ENCODE measurements at places on chromosomes 1 and 21.

GRCh38 chr1:234983564-234984238 is 144.9 kb downstream of the TOMM20 start:
- DNase-seq, result no peak

DNA sequence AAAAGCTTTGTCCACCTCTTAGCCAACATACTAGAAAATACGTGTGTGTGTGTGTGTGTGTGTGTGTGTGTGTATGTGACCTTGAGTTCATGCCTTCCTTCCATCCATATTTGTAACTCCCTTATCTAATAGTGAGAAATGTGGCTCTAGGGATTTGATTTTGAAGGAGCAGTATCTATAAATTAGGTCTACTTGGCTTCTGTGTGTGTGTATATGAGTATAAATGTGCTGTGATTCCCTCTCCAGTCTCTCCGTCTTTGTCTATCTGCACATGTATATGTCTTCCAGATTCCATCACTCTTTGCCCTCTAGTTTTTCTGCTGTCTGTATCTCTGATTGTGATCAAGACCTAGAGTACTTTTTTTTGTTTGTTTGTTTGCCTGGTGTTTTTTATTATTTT is 11.9 kb upstream of the NBL1 start:
- DNase-seq, result no peak

DNA sequence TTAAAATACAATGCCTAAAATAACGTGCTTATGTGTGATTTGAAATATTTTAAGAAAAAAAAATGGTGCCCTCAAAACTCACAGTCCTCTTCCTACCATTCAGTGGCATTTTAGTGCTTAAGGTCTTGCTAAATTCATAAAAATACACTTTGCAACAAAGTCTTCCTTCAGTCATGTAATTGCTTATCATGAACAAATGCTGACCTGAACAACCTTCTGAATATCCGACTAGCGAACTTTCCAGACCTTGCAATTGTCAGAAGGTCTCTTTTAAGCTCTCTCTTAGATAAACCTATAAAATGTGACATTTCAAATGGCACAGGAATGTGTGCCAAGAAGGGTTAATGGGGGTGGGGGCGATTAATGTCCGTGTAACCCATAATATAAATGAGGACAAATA is 858 bp downstream of the BRINP3 start:
- DNase-seq, result no peak

- no peak for DNase-seq
Observed at GRCh38 chr1:101730559-101730958, 266.2 kb downstream of the OLFM3 start.

GRCh38 chr1:216518844-216519627 is 95.8 kb upstream of the USH2A start:
- no peak for DNase-seq

DNA sequence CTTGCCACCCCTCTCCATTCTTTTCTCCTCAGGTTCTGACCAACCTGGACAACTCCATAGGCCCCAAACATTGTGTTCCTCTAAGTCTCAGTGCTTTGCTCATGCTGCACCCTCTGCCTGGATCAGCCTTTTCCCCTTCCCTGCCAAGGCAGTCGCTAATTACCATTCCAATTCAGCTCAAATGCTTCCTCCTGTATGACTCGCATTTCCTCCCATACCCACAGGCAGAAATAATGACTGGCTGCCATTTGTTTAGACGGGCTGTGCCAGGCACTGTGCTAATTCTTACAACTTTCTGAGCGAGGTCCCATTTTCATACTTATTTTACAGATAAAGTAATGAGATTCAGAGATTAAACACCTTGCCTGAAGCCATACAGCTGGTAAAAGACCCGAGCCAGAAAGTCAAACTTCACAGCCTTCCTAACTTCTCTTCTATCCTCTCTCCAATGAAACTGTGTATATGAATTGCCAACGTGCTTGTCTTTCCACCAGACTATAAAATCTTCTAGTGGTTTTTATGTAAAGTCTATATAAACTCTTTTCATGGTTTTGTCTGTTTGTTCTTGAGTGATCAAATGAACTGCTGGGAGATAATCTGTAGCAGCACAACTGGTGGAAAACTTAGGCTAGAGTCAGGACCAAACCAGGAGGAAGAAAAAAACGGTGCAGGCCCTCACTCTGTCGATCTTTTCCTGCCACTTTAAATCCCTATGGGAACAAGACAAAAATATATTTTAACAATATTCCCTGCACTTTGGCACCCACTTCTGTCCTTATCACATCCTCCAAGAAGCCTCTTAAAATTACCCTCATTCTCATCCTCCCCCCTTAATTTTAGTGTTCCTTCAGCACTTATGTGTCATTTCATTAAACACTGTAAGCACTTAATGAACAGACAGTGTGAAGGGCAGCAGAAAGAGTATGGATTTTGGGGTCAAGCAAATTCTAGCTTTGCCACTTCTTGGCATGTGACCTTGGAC is 33.7 kb downstream of the RAB3B start:
- DNase-seq, result no peak

GRCh38 chr1:54163051-54163450 is 10.3 kb upstream of the CDCP2 start:
- no peak for DNase-seq

DNA sequence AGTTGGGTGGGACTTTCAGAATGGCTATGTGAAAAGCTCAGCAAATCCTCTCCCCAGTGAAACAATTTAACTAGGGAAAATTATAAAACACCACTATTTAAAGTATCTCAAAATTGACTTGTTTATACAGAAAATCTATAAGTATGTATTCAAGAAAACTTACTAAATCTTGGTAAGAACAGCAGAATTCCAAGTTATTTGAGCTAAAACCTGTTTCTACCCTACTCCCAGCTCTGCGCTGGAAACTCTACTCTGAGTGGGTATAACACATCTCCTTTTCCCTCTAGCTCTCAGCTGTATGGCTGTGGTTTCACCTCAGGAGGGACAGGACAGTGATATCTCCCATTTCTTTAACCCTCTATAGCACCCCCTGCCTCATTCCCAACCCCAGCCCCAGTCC is 295.2 kb upstream of the POGK start:
- no peak for DNase-seq

GRCh38 chr1:223508796-223509195 is 115.6 kb downstream of the CCDC185 start:
- no peak for DNase-seq

GRCh38 chr21:33642896-33643657 is 776 bp downstream of the ITSN1 start:
- DNase-seq, result no peak

DNA sequence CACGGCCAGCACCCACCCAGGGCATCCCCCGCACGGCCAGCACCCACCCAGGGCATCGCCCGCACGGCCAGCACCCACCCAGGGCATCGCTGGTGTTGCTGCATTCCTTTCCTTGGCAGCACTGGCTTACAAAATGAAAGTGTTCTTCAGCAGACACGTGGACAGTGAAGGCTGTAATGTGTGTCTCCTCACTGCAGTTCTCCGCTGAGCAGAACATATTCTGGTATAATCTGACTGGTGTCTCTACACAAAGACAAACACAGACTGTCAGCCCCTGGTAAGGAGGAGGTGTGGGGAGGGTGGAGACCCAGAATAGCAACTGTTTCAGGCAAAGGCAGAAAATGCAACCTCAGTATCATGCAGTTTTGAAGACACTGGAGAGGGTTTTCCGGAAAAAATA is 7.3 kb downstream of the LYPD8 start:
- no peak for DNase-seq

DNA sequence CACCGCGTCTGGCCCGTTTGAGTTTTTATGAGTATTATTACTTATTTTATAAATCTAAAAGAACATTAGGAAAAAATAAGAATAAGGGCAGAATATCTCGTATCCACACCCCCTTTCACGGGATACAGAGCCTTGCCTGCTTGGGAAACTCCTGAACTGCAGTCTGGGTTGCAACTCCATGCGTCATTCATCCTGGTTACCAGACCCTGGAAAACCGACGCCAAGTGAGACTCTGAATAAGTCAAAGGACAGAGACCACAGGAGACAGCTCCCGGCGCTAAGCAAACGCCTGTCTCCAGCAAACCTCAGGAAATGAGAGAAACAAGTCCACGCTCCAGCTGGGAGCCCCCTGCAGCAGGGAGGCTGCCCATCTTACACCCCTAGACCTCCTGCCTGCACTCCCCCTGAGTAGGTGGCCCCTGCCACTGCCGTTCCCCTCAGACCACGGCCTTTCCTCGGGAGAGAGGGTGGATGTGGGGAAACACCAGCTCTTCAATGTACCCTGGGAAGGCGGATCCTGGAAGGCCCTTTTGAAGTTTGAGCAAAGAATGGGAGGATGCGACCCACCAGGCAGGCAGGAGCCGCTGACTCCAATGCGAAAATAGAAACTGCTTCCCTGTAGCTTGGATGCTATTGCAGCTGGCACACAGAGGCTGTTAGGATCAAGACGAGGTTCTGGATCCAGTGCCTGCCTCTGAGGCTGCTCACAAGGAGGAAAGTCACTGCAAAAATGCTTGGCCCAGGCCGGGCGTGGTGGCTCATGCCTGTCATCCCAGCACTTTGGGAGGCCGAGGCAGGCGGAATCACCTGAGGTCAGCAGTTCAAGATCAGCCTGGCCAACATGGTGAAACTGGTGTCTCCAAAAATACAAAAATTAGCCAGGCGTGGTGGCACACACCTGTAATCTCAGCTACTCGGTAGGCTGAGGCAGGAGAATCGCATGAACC is 37.7 kb upstream of the GPR157 start:
- no peak for DNase-seq

GRCh38 chr1:162023547-162024501 is at the start of gene OLFML2B:
TSS of gene OLFML2B (minus strand) at chr1:162023869. CDS start at chr1:162023430, 439 bp downstream.
- DNase-seq, result peak; percentile 11

DNA sequence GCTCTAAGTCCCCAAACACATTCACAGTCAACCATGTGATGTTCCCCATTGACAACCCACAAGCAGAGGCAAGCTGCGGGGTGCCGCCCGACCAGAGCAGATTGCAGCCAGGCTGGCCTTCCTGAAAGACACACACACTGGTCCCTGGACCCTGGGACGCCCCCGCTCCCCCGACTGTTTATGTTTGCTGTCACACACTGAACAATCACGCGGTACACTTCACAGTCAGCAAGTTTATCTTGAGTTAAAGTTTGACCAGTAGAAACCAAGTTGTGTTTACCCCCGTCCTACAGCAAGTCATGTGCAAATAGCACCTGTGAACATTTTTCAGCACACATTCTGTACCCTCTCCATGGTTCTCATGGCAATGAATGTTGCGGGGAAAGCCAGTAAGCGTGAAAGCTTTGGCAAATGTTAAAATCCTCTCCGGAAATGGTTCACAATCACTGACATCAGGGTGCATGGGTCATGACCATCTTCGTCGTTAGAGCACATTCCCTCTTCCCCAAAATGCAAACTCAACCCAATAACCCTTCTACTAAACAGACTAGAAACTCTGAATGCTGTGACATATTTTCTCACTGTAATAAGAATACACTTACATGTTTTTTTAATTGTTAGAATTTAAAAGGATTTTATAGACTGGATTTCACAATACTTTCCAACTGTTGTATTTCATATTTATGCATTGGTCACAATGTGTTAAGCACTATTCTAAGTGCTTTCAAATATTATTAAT is 33.3 kb upstream of the IRF2BP2 start:
- no peak for DNase-seq

- no peak for DNase-seq
Observed at GRCh38 chr1:1529321-1529720, 11.1 kb downstream of the TMEM240 start.

DNA sequence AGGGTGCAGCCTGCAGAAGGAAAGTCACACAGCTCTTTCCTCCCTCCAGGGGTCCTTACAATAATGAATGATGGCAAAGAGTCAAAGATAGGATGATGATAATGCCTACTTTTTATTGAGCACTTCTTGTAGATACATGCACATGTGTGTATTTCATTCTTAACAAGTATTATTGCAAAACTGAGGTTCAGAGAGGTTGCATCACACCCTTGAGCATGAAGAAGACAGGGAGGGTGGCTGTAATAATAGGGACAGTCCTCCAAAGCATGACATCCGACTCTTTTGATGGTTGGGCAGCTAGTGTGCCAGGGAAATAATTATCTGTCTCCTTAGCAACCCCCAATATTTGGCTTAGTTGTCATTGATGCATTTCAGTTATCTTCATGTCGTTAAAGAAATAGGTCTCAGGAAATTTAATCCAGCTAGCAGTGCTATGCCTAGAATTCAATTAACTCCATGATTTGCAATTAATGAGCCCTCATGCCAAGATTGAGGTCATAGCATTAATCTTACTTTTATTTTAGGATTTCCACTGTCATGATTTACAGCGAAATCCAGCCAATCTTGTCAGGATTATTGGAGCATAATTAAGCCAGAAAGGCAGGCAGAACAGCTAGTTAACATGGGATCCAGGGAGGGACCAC is 35.0 kb downstream of the DNAJC6 start:
- DNase-seq, result no peak

GRCh38 chr1:31577515-31578192 is 1.3 kb downstream of the TINAGL1 start:
- DNase-seq, result no peak

- no peak for DNase-seq
Observed at GRCh38 chr1:65992831-65993271, 200.2 kb downstream of the PDE4B start.

- DNase-seq, result no peak
Observed at GRCh38 chr1:213120386-213120785, 69.3 kb downstream of the RPS6KC1 start.

DNA sequence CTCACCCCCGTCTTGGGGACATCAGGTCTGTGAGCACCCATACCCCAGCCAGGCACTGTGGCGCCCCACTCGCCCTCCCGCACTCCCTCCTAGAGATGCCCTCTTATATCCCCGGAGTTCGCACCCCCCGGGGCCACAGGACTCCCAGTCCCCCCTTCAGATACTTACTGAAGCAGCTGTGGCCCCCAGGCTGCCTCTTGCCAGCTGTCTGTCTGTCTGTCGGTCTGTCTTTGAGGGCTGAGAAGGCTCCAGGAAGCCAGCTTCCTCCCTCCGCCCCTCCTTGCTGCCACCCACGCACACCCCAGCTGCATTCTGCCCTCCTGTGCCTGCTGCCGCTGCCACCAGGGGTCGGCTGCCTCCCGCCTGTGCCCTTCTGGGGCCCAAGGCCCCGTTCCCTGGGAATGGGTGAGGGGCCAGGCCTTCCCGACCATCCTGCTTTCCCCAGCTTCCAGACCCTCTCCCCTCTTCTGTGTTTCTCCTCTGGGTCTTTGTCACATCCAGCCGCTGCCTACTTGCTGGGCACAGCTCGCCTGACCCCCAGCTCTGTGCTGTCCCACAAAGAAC is at the start of gene PTPN7:
TSS of gene PTPN7 (minus strand) at position 226 of the 564 bp plus-strand sequence. CDS start 1,200 bp downstream, outside the sequence.
- DNase-seq, result peak; percentile 64

DNA sequence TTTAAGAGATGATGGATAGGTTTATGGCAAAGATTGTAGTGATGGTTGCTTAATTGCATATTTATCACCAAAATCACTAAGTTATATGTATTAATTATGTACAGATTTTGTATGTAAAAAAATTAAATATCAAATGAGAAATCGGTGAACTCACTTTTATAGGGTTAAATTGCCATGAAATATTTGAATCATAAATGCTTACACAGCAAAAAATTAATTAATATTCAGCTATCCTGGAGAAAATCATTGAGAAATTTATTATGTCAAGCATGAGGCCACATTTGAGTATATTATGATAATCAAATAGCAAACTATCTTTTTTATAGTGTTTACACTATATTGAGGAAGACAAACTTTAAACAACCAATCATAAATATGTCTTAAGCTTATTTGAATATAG is 239.4 kb upstream of the BRINP3 start:
- DNase-seq, result no peak
